ENCODE measurements at places on chromosomes 3 and 15.

DNA sequence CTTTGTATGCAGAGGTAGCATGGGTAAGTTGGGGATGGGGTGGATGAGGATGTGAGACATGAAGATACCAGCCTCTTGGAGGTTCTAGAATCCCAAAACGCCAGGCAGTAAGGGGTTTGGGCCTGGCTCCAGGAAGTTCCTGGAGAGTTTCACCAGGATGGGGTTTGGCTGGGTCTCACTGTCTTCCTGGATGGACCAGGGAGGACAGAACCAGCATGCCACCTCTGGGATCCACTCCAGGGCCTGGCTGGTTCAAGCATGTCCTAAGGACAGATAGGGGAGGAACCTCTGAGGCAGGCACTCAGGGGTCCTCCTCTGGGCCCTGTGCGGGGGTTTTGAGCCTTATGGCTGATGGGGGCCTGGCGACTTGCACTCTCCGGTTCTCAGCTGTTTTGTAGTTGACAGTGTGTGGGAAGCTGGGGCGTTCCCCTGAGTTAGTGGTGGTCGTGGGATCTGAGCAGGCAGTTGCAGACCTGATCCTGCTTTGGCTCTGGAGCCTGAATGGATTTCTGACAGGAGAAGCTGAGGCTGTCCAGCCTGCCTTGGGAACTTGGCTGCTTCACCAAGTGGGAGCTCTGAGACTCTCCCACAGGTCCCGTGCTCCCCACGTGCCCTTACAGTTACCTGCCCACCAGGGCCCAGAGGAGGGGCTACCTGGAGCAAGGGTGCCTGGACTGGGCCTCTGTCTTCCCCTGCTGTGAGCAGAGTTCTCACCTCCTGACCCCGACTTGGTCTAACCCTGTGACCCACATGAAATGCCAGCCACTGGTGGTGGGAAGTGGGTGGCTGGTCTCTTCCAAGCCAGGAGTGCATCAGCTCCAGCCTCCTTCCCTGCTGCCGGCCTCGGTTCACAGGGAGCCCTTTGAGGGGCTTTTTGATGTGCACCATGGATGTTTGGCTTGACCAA is 128.4 kb downstream of the EEFSEC start:
- DNase-seq: no peak

DNA sequence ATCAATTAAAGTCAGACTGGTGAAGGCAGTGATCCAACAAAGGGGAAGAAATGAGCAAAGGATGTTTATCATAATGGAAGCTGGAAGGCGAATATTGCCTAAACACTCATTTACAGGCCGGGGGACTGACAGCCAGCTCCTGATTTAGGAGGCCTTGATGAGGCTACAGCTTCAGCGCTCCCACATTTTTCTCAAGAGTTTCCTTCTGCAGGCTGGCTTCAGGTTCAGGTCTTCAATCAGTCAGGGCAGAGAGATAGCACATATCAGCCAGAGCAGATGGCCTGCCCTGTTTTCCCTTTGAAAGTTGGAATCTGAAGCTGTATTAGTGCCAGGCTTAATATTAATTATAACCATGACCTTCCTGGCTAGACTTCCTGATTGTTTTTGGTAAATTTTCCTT is 218.9 kb downstream of the SV2B start:
- DNase-seq: no peak

DNA sequence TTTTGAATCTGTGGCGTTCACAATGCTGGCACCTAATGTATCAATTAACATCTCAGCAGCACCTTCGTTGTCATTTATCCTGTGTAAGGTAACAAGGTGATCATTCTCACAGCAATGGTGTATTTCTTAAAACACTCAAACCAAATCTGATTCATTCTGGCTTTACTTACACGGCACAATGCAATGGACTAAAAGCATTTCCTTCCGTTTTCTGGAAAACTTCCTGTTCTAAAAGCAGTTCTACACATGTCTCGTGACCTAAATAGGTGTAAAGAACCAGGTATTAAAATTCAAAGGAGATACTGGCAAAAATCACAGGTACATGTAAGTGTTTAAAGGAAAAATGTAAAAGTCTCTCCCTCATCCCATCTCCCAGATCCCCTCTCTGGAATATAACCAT is 77.8 kb downstream of the BTD start:
- no peak for DNase-seq

DNA sequence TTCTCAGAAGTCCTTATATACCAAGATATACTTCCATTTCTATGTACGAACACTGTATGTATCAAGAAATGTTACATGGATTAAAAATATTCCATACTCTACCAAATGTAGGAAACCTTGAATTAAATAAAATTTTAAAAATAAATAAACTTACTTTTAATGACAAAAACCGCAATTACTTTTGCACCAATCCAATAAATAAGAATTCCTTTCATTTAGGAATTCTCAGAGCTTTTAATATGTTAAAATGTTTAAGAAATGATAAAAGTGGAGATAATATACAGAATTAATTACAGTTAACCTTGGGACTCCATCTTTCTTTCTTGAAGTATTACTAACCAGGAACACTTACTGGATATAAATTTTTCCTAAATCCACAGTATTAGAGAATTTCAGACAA is 272.7 kb downstream of the CNTN6 start:
- no peak for DNase-seq

DNA sequence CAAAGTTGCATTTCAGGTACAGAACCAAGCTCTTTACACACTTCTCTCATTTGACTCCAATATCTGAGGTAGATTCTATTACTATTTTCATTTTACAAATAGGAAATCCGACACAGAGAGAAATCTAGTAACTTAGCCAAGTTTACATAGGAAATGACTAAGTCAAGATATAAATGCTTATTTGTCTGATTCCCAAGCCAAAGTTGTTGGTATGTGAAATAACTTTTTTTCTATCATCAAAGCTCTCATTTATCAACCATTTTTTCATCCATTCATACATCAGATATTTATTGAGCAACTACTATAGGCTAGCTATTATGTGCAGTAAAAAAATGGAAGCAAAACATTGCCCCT is 89.2 kb upstream of the MITF start:
- DNase-seq: no peak

- no peak for DNase-seq
Observed at GRCh38 chr15:70159001-70159712, 61.4 kb upstream of the TLE3 start.

- no peak for DNase-seq
Observed at GRCh38 chr3:126083138-126083445, 832 bp downstream of the SLC41A3 start.
